ENCODE measurements at places on chromosomes 6 and 20.

DNA sequence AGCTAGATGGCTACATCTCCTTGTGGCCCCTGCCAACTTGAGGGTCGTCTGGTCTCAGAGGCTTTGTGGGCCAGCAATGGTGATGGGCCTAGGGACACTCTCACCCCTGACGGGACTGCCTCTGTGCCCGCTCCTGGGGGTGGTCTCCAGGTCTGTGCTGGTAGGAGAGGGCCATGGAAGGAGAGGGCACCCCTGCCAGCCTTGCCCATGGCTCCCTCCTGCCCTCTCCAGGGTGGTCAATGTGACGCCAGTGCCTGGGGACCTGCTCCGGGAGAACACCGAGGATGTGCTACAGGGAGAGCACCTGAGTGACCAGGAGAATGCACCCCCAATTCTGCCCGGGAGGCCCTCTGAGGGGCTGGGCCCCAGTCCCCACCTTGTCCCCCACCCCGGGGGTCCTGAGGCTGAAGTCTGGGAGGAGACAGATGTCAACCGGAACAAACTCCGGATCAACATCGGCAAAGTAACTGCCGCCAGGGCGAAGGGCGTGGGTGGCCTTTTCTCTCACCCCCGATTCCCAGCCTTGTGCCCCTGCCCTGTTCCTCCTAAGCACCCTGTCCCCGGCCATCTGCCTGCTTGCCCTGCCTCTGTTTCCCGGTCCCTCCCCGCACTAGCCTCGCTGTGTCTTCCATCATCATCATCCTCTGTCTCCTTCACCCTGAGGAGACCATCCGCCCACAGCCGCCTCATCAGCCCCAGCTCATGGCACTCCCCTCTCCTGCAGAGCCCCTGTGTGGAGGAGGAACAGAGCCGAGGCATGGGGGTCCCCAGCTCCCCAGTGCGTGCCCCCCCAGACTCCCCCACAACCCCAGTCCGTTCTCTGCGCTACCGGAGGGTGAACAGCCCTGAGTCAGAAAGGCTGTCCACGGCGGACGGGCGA, 15.8 kb downstream of the TTBK1 start:
- no peak for DNase-seq

DNA sequence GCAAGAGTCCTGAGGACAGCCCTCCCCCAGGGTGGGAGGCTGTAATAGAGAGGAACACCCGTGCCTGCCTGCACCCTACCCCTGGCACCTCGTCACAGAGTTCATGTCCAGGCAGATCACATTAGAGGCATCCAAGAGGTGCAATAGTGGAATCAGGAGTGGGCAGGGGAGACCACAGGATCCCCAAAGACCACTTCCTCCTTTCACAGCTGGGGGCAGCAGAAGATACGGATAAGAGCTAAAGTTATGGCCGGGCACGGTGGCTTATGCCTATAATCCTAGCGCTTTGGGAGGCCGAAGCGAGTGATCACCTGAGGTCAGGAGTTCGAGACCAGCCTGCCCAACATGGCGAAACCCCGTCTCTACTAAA, 1.5 kb upstream of the CAPN11 start:
- DNase-seq = no peak

GRCh38 chr20:54382419-54382818, 93.0 kb upstream of the DOK5 start:
- no peak for DNase-seq

GRCh38 chr6:153121311-153121710, 9.8 kb downstream of the RGS17 start:
- DNase-seq = no peak

- no peak for DNase-seq
Observed at GRCh38 chr6:37173493-37174195, 3.7 kb downstream of the PIM1 start.

- no peak for DNase-seq
Observed at GRCh38 chr6:108945681-108946159, 97.5 kb downstream of the ARMC2 start.

GRCh38 chr6:31776485-31776988, 591 bp downstream of the VWA7 start:
- no peak for DNase-seq

DNA sequence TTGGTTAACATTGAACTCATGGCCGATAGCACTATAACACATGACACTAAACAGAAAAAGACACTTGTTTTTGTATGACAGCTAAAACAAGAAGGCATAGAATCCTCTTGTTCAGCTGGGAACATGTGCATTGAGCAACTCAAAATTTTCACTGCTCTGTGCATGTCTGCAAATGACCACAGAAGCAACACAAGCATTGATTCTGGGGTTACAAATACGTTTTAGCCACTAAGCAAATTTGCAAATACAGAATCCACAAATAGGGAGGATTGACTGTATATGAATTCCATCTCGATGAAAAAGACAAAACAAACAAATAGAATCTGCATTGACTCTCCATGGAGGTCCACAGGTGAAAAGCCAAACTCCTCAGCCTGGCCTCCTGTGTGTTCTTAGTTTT, 31.7 kb downstream of the C6orf132 start:
- no peak for DNase-seq

- no peak for DNase-seq
Observed at GRCh38 chr6:137870744-137871247, 3.7 kb downstream of the TNFAIP3 start.

DNA sequence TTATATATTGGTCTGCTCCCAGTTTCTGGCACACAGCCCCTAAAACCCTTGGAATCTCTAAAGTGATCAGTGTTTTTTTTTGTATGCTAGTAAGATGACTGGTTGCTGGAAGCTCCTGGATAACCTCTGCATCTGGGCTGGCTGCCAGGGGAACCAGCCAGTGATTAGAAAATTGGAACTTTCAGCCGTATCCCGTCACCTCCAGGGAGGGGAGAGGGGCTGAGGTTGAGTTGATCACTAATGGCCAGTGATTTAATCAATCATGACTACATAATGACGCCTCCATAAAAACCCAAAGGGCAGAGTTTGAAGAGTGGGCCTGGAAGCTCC, 48.0 kb upstream of the NOP56 start:
- no peak for DNase-seq

DNA sequence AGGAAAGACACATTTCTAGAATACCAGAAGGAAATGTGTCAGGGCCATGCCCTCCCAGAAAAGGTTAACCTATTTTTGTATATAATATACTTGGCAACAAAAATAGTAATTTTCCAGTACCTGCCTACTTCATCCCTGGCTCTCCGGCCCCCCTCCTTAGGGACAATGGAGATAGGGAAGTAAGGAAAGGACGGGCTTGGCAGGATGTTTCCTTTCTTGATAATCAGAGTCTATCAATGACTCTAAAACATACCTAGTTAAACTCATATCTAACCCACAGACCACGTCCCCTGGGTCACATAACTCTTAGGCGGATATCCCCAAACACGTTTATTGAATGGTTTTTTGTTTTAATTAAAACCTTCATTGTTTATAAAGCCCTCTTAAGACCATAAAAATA, 11.8 kb downstream of the UQCC2 start:
- no peak for DNase-seq

GRCh38 chr6:65416621-65417020, 290.4 kb downstream of the EYS start:
- DNase-seq = no peak

GRCh38 chr20:24795436-24795835, 153.6 kb upstream of the CST7 start:
- DNase-seq = no peak

GRCh38 chr6:157944983-157945931, 36.4 kb upstream of the SYNJ2 start:
- DNase-seq = no peak

- no peak for DNase-seq
Observed at GRCh38 chr20:13271977-13272975, 51.2 kb downstream of the ISM1 start.

DNA sequence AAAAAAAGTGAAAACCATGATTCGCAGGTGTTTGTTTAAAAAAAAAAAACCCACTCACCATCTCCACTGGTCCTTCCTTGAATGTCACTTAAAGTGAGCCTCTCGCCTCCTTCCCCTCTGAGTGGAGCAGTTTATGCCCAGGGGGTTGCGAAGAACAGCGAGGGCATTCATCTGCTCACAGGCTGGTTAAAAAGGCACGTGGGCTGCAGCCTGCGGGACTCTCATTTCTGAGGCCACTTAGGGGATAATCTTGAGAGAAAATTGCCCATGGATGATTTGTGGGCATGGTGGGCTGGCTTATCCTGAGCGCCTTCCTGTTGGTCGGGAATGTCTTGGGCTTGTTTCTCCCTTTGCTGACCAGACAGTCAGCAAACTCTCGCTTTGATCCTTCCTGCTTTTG, 18.9 kb downstream of the BCAS4 start:
- DNase-seq = no peak

GRCh38 chr6:117215353-117216090, 49.8 kb upstream of the VGLL2 start:
- no peak for DNase-seq

- DNase-seq = no peak
Observed at GRCh38 chr6:17349427-17349826, 44.0 kb upstream of the CAP2 start.

- no peak for DNase-seq
Observed at GRCh38 chr6:158071121-158072082, 89.7 kb downstream of the SYNJ2 start.

GRCh38 chr6:5956939-5957338, 49.8 kb downstream of the NRN1 start:
- no peak for DNase-seq

- no peak for DNase-seq
Observed at GRCh38 chr20:57586370-57586793, 25.5 kb downstream of the PCK1 start.

DNA sequence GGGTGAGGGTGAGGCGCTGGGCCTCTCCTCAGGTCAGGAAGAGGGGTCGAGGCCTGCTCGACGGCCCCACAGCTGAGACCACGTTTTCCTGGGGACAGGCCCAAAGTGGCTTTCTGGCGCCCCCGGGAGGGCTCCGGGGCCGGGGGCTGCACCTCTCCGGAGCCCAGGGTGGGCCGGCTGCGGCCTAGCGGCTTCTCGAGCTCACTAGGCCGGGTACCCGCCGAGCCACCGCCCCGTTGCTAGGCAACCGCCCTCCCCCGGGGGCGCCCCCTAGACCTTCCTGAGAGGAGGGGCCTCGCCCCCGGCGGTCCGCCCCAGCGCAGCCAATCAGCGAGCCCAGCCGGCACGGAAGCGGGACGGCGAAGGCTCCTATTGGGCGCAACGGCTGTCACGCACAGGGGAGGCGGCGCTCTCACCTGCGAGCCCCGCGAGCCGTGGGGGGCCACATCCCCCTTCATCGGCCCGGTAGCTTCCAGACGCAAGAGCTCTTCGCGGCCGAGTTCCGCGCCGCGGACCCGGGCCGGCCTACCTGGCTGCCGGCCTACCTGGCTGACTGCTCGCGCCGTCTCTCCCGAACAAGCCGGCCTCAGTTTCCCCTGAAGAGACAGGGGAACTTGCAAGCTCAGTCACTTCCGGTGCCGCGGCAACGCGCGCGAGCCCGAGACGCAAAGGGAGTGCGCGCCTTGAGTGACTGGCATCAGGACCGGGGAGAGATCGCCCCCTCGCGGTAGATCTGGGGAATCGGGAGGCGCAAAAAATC, 831 bp upstream of the BCL2L1 start:
- DNase-seq = peak; percentile 96

DNA sequence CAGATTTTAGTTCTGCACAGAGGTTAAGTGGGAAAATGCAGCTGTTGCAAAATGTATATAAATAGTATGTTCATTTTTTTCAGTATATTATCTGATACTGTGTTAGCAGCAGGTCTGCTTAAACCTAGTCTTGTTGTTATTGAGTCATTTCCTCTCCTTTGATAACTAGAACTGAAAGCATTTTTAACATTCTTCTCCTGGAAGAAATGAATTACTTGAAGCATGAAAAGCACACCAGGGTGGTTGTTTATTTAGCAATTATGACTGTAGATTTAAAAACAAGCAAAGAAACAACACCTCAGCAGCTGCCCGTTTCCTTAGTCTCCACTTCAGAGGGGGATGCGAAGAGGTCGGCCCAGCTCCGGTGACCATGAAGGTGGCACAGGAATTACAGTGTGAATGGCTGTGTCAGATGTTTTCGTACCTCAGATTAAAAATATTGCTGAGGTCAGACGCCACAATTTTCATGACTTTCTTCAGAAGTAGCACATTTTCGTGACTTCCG, 53.5 kb downstream of the GOPC start:
- DNase-seq = no peak

DNA sequence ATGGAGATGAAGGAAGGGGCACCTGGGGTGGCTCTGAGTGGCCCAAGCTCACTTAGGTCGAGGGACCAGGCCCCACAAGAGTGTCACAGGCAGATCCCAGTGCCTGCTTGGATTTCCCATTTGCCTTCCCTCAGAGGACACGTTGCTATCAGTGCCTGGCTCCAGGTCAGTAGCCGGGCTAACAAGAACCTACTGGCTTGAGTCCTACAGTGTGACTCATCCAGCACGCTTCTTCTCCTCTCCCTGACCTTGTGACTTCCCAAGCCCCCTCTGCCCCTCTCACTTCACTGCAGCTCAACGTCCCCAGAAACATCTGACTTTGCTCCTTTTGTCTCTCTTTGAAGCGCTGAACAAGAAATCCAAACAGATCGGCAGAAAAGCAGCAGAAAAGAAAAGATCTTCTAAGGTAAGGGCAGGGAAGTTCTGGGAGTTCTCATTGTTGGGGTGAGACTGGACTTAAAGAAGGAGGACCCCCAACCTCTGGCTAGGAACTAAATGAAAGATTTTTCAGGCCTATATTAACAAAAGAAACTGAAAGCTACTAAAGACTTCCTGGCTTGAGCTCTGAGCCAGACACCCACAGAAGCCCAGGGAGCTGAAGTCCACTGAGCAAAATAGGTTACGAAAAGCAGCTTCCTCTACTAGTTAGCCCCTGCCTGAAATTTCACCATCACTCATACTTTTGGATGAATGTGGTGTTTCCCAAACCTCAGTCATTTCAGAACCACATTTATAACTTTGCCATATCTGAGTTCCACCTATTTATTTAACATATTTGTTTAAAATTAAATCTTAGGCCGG, 21.5 kb downstream of the ASIP start:
- DNase-seq = no peak

DNA sequence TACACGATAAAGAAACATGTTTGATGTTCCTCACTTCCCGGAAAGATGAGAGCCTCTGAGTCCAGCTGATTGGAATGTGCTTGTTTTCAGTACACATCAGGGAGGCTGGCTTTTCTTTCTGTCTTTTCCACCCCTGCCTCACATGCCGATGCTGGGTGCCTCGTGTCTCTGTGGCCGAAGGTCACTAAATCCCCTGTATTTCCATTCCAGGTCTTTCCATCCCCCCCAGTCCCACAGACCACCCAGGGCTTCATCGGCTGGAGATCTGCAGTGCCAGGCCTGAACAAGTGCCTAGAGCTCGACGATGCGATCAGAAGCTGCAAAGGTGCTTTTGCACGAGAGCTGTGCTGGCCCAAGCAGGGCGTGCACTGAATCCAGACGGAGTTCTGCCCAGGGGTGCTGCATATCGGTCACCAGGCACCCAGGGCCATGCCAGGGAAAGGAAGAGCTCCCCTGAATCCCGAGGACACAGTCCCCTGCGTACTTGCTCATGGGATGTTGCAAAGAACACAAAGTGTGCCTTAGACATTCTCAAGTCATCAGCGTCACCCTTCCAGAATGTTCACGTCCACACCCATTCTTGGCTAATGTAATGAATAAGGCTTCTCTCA, 67.9 kb downstream of the ANKRD60 start:
- DNase-seq = no peak

- DNase-seq = no peak
Observed at GRCh38 chr20:19344341-19344740, 131.9 kb downstream of the SLC24A3 start.

- no peak for DNase-seq
Observed at GRCh38 chr6:114284281-114284680, 58.5 kb downstream of the HS3ST5 start.

GRCh38 chr6:621931-622330, 35.0 kb downstream of the HUS1B start:
- DNase-seq = no peak
